Epithelial cell of prostate (primary cell): ENCODE measurements at places on chromosomes 5 and 9.

DNA sequence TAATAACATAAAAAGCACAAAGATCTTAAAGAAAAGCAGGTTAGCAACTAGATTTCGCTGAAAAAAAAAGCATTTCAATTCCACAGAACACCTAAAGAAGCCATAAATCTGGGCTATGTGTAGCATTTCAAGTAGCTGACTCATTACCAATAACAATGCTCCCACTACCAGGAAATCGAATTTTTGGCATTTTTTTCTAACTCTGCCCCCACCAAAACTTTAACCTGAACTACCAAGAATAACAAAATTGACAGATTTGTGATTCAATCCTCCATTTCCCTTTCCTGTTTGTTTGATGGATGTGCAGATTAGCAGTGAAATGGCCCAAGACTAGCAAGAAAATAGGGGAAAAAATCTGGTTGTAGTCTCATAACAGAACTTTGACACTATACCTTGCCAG lies 180.2 kb downstream of the RASEF start:
- no peak for DNase-seq

GRCh38 chr5:81391-82021 lies 10.5 kb upstream of the PLEKHG4B start:
- DNase-seq: no peak

DNA sequence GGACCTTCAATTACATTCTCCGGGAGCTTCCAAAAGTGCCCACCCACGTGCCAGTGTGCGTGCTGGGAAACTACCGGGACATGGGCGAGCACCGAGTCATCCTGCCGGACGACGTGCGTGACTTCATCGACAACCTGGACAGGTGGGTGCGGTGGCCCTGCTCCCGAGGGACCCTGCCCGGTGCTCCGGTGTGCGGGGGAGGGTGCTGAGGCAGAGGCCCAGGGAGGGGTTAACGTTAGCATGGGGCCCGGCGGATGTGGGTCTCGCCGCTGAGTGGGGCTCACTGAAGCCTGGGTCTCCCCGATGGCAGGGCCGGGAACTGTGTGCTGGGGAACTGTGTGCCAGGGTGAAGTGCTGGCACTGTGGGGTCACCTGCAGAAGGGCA lies 10.6 kb upstream of the AJM1 start:
- DNase-seq: no peak

DNA sequence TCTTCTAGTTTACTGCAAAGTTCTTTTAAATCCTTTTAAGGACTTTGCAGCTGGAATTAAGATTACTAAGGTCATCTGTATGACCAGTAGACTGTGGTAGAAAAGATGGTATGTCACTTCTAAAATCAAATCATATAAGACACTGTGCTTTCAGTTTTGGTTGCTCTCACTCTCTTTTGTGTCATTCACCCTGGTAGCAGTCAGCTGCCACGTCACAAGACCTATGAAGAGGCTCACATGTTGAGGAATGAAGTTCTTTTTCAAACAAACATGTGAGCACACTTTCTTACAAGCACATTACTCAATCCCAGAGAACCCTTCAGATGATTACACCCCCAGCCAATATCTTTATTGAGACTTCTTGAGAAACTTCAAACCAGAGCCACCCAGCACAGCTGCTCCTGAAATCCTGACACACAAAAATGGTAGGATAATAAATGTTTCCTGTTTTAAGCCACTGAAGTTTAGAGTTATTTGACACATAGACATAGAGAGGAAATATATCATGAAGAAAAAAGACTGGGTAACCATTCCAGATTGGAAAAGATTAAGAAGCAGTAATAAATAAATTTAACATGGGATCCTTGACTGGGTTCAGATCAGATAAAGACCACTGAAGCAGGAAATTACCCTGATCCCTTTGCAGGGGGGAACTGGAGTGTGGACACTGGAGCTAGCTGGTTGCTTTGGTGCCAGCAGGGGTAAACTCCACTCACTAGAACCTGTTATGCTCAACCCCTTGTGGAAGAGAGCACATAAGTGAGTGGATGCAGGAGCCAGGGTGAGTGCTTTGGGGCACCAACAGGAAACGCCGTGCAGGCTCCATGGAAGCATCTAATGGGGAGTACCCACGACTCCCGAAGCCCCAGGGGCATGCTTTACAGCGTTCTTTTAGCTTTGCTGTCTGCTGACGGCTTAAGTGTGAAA lies 64.1 kb downstream of the SLCO4C1 start:
- no peak for DNase-seq

DNA sequence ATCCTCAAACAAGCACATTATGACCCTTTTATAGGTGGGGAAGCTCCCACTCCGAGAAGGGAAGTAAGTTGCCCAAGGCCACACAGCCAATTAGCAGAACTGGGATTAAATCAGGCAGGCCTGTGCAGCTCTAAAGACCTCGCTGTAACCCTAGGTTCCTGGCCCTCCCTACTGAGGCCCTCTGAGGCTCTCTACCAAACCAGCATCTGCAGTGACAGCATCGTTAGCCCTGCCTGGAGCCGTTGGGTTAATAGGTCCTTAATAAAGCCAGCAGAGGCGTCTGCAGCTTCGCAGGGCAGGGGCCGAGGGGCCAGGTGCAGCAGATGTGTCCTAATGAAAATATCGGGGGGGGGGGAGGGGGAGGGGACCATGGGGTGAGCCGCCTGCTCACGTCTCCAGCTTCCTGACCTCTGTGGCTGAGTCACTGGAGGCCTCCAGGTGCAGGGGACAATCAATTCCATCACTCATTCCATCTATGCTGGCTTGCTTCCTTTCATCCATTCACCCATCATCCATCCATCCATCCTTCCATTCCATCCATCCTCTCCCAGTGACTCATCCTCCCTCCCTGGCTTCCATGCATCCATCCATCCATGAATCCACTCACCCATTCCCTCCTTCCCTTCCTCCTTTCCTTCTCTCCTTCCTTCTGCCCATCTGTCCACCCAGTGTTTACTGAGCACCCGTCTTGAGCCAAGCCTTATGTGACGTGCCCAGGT lies 203.9 kb downstream of the C9orf50 start:
- no peak for DNase-seq

- no peak for DNase-seq
Measured at GRCh38 chr5:154276261-154276972, 85.9 kb downstream of the GALNT10 start.

- DNase-seq: no peak
Measured at GRCh38 chr5:160649304-160649703, 202.7 kb downstream of the ATP10B start.

DNA sequence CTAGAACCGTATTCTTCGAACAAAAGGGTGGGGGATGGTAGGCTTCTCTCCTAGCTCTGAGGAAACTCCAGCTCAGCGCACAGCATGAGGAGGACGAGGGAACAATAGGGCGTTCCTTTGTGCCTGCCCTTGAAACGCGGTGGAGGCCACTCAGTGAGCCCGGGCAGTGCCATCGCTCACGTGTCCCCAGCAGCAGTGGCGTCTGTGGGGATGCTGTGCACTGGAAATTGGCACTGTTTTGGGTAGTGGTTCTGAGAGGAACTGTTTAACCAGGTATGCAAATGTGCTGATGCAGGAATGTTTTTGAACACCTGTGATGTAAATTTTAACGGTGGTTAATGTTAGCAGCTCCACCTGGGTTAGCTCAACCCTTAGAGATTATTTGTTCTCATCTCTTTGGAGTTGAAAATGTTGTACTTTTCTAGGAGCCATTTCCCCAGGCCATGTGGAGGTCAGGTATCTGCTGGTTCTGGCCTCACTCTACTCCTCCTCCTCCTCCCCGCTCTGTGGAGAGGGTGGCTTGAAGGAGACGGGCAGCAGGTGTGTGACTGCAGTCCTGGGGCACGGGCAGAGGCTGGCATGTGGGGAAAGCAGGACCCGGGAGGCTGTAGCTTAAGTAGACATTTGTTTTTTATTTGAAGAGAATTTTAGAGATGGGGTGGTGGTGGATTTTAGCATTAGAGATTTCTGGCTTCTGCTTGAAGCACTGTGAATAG lies 48.3 kb downstream of the EHMT1 start:
- no peak for DNase-seq
